ENCODE measurements at places on chromosomes 2 and 18.

GRCh38 chr2:75031906-75032803 lies 73.7 kb downstream of the POLE4 start:
- no peak for DNase-seq

DNA sequence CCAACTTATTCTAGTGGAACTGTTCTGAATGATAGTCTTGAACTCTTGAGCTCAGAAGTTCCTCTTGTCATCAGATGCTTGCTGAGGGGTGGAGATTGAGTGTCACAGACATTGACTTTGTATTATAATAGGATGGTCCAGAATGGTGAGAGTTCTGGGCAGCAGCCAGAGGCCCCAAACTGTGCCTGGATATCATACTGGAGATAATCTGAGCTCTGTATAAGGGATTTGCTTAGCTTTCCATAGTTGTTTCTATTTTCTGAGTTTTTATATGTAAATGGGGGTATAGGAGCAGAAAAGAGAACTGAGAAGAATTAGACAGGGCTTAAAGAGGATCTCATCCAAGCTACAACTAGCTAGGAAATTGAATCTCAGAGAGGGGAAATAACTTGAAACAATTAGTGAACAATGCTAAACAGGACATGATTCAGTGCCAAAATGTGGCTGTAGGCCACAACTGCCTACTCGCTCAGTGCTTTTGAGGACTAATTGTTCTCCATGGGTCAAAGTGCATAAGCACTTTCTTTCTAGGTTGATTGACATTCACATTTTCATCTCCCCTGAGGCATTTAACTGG lies 10.1 kb upstream of the LCLAT1 start:
- no peak for DNase-seq

DNA sequence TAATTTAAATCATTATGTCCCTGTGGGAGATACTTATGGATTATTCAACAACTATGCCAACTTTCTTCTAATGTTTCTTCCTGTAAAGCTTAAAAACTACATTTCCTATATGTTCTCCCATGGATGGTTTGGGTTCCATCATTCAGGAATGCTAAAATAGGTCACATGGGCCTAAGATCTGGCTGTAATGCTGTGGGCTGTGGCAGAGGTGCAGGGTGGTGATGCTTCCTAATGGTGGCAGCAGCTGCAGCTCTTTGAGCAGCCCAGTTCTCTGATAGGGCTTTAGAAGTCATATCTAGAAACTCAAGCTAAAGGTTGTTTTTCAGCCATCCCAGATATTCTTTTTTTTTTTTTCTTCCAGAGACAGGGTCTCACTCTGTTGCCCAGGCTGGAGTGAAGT lies 266.1 kb downstream of the ZNF385B start:
- no peak for DNase-seq

DNA sequence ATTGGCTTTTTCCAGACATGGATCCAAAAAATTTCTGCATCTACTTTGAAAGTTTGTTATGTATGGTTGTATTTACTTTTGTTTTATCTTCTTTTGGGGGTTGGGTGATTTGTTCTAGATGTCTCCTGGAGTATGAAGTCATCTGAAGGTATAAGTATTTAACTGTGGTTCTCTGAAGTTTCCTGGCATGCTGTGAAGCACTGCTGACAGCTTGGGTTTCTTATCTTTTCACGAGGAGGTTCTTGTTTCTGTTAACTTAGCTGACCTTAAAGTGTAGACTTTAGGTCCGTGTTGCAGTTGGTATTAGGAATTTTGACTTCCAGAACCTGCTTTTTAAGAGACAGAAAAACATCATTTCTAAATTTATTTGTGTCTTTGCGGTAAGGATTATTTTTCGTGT lies 15.9 kb downstream of the GLS start:
- DNase-seq = no peak

GRCh38 chr18:3380384-3380961 lies 69.5 kb upstream of the TGIF1 start:
- DNase-seq = no peak

DNA sequence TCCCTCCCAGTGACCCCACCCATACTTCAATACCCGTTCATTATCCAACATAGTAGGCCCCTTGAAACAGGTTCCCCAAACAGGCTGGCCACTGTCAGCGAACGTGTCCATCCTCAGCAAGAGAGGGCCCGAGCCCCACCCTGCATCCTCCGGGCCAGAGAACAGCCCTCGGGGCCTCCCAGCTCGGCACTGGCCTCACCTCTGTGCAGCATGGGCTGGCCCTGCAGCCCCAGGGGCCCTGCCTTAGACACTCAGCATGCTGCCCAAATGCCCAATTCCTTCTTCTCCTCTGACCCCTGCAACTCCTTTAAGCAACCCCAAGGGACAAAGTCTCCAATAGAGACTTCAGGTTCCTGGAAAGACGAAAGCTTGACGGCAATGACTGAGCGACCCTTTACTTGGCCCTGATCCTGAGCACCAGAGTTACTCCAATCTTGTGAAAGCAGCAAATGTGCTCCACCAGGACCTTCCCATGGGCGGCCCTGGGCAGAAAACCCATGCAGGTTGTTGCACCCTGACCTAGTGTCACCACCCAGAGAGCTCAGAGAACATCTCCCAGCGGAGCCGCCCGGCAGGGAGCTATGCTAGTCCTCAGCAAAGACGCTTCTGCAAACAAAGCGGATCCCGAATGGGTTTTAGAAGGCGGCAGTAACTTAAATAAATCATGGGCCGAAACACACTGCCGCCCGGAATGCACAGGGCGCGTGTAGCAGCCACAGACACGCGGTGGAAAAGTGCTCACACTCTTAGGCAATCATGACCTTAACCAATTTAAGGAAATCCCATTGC lies 782 bp downstream of the COL6A3 start:
- DNase-seq = no peak

DNA sequence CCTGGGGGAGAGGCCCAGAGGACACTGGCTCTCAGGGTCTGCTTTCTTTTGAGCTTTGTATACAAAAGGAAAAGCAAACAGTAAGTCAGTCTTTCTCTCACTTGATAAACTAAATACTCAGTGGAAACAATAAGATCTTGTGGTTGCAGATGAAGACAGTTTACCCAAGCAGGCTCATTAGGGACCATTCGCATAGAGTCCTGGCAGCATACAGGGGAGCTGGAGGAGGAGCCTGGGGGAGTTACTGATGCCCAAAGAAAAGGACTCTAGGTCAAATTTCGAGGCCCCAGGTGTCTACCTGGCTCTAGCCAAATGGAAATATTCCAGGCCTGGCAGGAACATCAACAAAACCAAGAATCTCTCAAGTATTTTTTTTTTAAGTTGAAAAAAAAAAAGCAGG lies 225.3 kb downstream of the CNTNAP5 start:
- no peak for DNase-seq

DNA sequence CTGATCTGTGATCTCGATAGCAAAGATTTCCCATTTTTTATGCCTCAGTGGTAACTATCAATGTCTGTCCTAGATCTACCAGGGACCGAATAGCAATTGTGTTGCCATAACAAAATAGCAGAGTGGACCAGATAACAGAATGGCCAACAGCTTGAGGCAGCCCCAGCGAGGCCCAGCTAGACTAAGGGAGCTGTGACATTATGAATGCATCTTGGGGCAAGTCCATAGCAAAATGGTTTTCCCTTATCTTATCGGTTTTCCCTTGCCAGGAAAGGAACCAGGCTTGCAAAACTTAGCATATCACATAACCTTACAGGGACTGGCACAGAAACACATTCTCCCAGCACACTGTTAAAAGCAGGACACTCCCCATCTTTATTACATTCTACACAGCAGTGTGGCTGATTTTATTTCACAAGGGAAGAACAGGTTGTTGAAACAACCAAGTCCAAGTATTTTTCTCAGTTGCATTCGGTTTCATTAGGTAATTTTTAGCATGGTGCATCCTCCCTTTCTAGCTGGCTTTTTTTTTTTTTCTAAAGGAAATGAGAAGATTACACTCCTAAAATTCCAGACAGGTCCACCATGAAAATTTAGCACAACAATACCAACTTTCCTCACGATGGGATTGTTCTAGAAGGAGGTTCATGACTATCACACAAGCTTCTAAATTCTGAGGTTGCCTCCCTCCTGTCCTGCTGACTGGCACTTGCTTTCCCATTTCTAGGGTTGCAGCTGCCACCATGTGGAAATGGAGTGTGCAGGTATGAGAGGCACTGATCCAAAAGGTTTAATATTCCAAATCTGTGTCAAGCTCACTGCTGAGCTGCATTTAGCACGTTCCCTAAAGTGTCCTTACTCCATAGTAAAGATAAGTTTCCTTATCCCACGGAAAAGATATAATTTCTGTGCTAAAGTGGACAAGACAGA lies 97.0 kb upstream of the SLC35G4 start:
- no peak for DNase-seq

- DNase-seq = no peak
Measured at GRCh38 chr18:43067570-43067969, 47.9 kb downstream of the RIT2 start.

DNA sequence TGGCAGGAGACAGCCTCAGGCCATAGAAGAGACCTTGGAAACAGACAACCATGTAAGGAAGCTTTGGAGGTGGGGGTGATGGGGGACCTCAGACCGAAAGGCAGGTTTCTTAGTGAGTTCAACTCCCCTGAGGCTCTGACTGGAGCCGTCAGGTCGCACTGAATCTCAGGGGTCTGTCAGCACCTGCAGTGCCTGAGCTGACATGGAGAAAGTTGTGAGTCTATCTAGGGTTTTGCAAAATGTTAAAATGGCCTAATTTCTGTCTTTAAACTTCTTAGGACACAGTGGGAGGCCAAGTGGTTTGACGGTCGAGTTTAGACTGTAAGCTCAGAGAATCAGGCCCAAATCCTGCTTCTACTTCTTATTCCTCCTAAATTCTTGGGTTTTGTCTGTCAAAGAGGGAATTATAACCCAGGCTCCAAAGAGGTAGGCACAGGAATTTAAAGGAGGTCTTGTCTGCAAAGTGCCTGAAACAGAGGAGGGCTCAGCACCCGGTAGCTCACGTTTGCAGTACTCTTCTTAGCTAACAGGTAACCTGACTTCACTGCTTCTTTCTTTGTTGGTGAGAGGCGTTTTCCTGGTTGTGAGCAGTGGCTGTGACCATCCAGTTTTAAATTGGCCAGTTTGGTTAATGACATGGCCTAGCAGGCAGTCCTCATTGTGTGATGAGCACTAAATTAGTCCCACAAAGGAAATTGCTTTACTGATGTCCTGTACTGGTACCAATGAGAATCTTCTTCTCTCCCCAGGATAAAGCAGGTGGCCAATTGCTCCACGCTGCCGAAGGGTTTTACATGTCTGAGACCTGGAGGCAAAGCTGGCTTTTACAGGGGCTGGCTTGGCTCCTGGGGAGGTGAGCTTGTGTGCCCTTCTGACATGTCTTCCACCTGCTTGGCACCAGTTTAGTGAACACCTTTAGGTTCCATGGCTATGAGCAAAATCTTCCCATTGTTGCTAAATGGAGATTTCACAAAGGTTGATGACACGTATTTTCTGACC lies 95.7 kb downstream of the MYCN start:
- DNase-seq = no peak

DNA sequence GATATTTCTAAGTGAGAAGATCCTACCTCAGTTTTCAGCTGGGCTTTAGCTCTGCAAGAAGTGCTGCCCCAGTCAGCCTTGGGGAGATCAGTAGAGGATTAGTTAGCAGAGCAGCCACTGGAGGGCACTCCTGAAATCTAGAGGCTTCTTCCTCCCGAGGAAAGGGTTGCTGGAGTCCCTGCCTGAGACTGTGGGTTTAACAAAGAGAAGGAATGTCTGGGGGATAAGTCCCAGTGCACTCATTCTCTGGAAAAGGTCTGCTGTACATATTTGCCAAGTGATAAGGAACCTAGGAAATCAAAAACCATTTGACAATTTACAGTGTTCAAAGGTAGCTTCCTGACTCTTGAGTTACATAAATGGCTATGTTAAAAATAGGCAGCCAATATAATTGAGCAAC lies 207.2 kb downstream of the SLC8A1 start:
- DNase-seq = no peak

DNA sequence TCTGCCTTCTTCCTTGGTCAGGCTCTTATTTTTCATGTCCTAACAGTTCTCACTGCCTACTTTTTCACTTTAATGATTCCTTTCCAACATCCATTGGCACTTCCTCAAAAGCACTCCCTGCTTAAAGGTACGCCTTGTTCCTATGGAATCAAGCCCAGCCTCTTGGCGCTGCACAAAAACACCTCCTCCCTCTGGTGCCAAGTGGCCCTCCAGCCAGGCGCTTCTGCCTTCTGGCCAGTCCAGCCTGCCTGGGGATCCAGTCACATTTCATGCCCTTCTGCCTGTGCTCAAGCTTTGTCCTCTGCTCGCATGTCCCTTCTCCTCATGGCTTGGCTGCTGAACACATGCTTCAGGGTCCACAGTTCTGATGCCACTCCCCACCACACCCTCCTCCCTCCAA lies 6.3 kb downstream of the TPRKB start:
- DNase-seq = no peak

- no peak for DNase-seq
Measured at GRCh38 chr2:26852405-26853306, 4.7 kb downstream of the DPYSL5 start.

GRCh38 chr2:223901854-223902253 lies 43.3 kb downstream of the WDFY1 start:
- DNase-seq = no peak

DNA sequence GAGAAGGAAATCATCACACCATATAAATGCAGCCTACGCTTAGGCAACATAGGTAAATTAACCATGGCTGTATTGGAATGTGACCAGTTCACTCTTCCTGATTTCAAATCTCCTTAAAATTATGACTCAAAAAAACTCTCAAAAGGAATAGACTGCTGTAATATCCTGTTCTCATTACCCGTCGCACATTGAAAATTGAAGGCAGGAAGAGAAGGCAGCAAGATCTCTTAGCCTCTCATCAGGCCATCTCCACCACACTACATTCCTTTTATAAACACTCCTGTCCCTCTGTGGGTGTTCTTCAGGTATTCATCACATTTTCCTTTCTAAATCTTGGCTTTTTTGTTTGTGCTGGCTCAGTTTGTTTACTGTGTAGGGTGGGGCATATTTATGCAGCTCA lies 83.2 kb downstream of the PPP1R1C start:
- no peak for DNase-seq

GRCh38 chr2:121707344-121707919 lies 29.2 kb downstream of the NIFK start:
- no peak for DNase-seq

- no peak for DNase-seq
Measured at GRCh38 chr18:58951986-58952702, 87.5 kb downstream of the ZNF532 start.

GRCh38 chr2:221606424-221606823 lies 34.3 kb upstream of the EPHA4 start:
- no peak for DNase-seq

GRCh38 chr2:73297151-73297559 lies 3.8 kb upstream of the EGR4 start:
- peak; percentile 66 for DNase-seq

GRCh38 chr2:97961534-97961933 lies 34.2 kb downstream of the TMEM131 start:
- no peak for DNase-seq

All from NCI-H1417 treated with DMSO at 0.1 percent for 48 hours (cell line).